ENCODE measurements at places on chromosomes 7 and 10. TPM values are rescaled to one million over a fixed set of nuclear protein-coding genes. Genes with fewer than 3 reads are reported as not detected.

LRRC17 gene
- 3.1 TPM for total RNA-seq

RADIL gene
- 9.8 TPM for total RNA-seq

CFAP69 gene
- total RNA-seq, result 11.2 TPM

TSPAN12 gene
- total RNA-seq, result 14.7 TPM

NUPR2 gene
- not detected for total RNA-seq

NEBL gene
- total RNA-seq, result 9.5 TPM

RASSF4 gene
- 12.4 TPM for total RNA-seq

OPALIN gene
- not detected for total RNA-seq

MAGI2 gene
- total RNA-seq, result 26.4 TPM

VWDE gene
- total RNA-seq, result 35.3 TPM

ADAM12 gene
- total RNA-seq, result 0.87 TPM

MEIG1 gene
- total RNA-seq, result not detected

NKX1-2 gene
- 37.0 TPM for total RNA-seq

EN2 gene
- total RNA-seq, result not detected

ACBD7 gene
- 24.1 TPM for total RNA-seq

NUDT5 gene
- total RNA-seq, result 107 TPM

BMPR1A gene
- total RNA-seq, result 87.7 TPM

SRRT gene
- 113 TPM for total RNA-seq

CALML3 gene
- not detected for total RNA-seq

FGFR2 gene
- 106 TPM for total RNA-seq

PRKAR2B gene
- total RNA-seq, result 53.6 TPM

NME8 gene
- 0.14 TPM for total RNA-seq

ANKRD61 gene
- total RNA-seq, result 0.42 TPM

Data from GM23338 (cell line).